ENCODE measurements at places on chromosomes 4 and X. TPM values are rescaled to one million over a fixed set of nuclear protein-coding genes. Genes with fewer than 3 reads are reported as not detected.

The CXXC4 gene
- 1.5 TPM for total RNA-seq

The CSN1S1 gene
- not detected for total RNA-seq

The TMSB15C gene
- 0.89 TPM for total RNA-seq

The SCML2 gene
- total RNA-seq = 2.5 TPM

The PPP2R2C gene
- 0.35 TPM for total RNA-seq

The PSAPL1 gene
- not detected for total RNA-seq

- DNase-seq = no peak
- H3K4me3 ChIP-seq = no peak overlapping the region
- H3K4me1 ChIP-seq = no peaks in the 10 kb centered on the region
- no peak overlapping the region for H3K27ac ChIP-seq
- H3K36me3 ChIP-seq = no peaks in the 10 kb centered on the region
- H3K27me3 ChIP-seq = peaks cover 6% of the 10 kb centered on the region
Observed at GRCh38 chr4:144288011-144288903, 147.7 kb upstream of the GYPA start.

DNA sequence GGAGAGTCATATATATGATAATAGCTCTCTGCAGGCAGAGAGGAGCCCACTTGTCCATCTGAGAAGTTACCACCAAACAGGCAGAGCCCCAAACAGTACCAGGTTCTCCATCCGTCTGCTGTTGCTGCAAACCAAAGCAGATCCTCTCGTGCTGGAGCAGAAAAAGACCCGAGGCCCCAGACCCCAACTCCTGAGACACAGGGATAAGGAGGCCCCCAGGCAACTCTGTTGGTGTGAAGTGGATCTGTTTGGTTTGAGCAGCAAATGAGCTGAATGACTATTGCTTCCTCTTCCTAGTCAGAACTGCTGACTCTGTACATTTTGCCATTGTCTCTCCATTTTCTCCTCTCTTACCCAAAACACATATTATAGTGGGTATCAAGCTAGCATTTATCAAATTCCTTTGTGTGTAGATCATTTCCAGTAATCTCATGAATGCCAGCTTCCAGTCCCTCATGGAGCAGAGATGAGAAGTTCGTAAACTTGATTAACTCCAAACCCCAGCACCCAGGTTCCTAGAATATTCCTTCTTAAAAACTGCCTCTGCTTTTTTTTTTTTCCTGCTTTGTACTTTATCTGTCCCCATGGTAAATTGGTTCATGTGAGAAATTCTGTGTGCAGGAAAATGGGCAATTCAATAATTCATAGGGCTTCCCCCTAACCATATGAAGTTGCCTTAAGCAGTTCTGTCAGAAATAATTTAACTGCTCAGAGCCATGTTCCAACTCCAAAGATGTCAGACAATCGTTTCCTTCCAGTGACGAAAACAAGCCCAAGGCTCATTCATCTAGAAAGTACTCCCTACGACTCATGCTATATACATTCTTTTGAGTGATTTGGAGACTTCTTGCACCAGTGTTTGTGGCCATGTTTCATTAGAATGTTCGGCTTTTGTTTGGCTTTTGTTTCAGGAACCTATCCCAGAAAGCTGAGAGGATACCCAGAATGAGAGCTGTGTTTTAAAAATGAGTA, 98.6 kb upstream of the ATXN3L start:
- no peaks in the 10 kb centered on the region for H3K36me3 ChIP-seq
- no peak overlapping the region for H3K4me3 ChIP-seq
- no peak for DNase-seq
- H3K27ac ChIP-seq = no peak overlapping the region
- H3K4me1 ChIP-seq = no peaks in the 10 kb centered on the region
- H3K27me3 ChIP-seq = no peaks in the 10 kb centered on the region

GRCh38 chr4:78923464-78924312, 15.6 kb downstream of the PAQR3 start:
- H3K36me3 ChIP-seq = no peaks in the 10 kb centered on the region
- H3K27ac ChIP-seq = peak overlapping the region; percentile 24
- H3K27me3 ChIP-seq = no peaks in the 10 kb centered on the region
- no peak for DNase-seq
- H3K4me1 ChIP-seq = peaks cover 4% of the 10 kb centered on the region

GRCh38 chr4:143374771-143375170, 38.1 kb downstream of the GAB1 start:
- H3K4me3 ChIP-seq = no peak overlapping the region
- H3K4me1 ChIP-seq = no peaks in the 10 kb centered on the region

GRCh38 chr4:101944649-101945048, 154.1 kb downstream of the BANK1 start:
- H3K27me3 ChIP-seq = no peaks in the 10 kb centered on the region
- DNase-seq = no peak
- no peak overlapping the region for H3K27ac ChIP-seq
- no peak overlapping the region for H3K4me3 ChIP-seq
- H3K36me3 ChIP-seq = no peaks in the 10 kb centered on the region

DNA sequence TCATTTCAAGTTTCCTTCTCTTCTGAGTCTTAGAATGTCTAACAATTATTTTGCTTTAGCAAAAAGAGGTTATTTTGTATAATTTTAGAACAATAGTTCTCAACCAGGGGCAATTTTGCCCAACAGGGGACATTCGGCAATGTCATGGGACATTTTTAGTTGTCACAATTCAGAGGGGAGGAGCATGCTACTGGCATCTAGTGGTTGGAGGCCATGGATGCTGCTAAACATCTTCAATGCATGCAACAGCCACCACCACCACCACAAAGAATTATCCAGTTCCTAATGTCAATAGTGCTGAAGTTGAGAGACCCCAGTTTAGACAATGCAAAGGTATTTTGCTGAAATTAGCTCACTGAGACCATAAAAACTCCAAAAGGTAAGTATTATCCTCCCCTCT, 122.5 kb downstream of the ARHGAP6 start:
- no peak overlapping the region for H3K4me3 ChIP-seq
- no peaks in the 10 kb centered on the region for H3K4me1 ChIP-seq
- H3K27me3 ChIP-seq = no peaks in the 10 kb centered on the region

DNA sequence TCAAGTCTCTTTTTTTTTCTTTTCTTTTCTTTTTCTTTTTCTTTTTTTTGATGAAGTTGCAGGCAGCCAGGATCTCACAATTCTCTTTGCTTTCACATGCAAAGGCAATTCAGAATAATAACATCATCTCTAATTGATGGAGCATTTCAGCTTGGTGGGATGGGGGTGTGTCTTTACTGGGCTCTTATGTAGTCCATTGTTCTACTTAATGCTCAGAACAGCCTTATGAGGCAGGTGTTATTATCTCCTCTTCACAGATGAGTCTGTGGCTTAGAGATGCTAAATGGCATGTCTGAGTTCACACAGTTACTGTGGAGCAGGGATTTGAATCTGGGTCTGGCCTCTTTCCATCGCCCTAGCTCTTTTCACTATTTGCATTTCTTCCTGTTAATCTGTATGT, 70.2 kb downstream of the TRPC5 start:
- H3K27me3 ChIP-seq = no peaks in the 10 kb centered on the region
- no peak overlapping the region for H3K27ac ChIP-seq
- DNase-seq = no peak
- no peak overlapping the region for H3K4me3 ChIP-seq
- no peaks in the 10 kb centered on the region for H3K4me1 ChIP-seq

GRCh38 chr4:94290245-94290644, 52.4 kb downstream of the HPGDS start:
- no peaks in the 10 kb centered on the region for H3K27me3 ChIP-seq
- H3K27ac ChIP-seq = no peak overlapping the region
- no peak overlapping the region for H3K4me3 ChIP-seq
- no peaks in the 10 kb centered on the region for H3K4me1 ChIP-seq

GRCh38 chrX:149825424-149825823, 43.7 kb downstream of the MAGEA9 start:
- H3K27me3 ChIP-seq = no peaks in the 10 kb centered on the region
- DNase-seq = no peak
- no peak overlapping the region for H3K4me3 ChIP-seq

DNA sequence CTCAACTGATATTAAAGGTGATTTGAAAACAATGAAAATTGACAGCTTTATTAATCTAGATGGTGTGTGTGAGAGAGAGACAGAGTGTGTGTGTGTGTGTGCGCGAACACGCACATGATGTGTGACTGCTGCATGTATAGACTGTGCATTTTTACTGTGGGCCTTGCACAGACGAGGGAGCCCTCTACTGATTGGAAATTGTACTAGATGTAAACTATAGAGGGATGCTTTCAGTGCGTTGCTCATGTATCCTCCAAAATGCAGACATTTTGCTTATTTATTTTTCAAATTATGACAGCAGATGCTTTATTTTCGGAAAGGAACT, 168.4 kb upstream of the GK2 start:
- DNase-seq = no peak
- H3K36me3 ChIP-seq = no peaks in the 10 kb centered on the region
- H3K4me1 ChIP-seq = no peaks in the 10 kb centered on the region
- H3K27ac ChIP-seq = no peak overlapping the region

DNA sequence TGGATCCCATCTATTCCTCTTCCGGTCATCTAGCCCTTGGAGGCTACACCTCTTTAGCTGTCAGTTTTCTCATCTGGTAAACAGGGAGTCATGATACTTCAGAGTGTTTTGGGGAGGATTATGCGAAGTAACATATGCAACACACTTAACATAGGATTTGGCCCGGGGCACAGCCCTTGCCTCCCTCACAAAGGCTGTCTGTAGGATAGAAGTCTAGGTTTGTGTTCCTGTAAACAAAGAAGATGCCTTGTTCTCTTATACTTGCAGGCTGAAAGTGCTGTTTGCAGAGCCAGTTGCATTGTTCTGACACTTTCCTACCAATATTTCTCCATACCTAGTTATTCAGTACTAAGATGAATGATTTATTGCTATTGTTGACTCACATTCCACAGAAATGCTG, 2.2 kb upstream of the APELA start:
- no peak overlapping the region for H3K27ac ChIP-seq
- H3K4me3 ChIP-seq = no peak overlapping the region
- no peaks in the 10 kb centered on the region for H3K4me1 ChIP-seq
- H3K27me3 ChIP-seq = no peaks in the 10 kb centered on the region

GRCh38 chrX:154714925-154715324, 36.0 kb downstream of the GAB3 start:
- no peaks in the 10 kb centered on the region for H3K4me1 ChIP-seq
- H3K4me3 ChIP-seq = no peak overlapping the region
- H3K27me3 ChIP-seq = no peaks in the 10 kb centered on the region

DNA sequence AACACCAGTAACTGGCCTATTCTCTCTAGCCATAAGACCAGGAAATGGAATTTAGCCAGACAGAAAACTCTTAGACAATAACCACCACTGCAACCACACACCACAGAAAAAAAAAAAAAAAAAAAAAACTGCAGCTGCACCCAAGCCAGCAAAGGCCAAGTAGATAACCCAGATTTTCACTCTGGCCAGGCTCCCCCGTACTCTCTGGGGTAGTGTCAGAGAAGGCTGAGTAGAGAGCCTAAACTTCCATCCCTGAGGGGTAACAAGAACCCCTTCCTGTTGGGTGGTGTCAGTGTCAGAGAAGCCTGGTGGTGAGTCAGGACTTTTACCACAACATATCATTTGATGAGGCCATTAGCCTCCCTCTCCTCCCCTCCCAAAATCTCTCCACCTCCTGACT, 5.6 kb upstream of the DLG3 start:
- DNase-seq = no peak
- no peaks in the 10 kb centered on the region for H3K36me3 ChIP-seq
- no peak overlapping the region for H3K4me3 ChIP-seq
- no peaks in the 10 kb centered on the region for H3K4me1 ChIP-seq

DNA sequence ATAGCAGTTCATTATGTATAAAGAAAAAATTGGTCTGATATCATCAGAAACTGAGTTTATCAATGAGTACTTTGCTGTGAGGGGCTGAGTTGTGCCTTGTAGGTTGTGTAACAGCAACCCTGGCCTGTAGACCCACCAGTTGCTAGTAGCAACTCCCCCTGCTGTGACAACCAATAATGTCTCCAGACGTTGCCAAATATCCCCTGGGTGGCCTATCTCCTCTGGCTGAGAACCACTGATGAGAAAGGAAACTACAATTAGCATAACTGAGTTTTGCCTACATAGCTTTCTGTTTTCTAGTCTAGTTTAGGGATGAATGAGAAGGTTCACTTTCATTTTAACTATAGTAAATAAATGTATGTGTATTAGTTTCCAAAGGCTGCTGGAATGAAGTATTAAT, 234.1 kb downstream of the CPE start:
- no peaks in the 10 kb centered on the region for H3K27me3 ChIP-seq
- no peak for DNase-seq
- no peak overlapping the region for H3K27ac ChIP-seq
- H3K36me3 ChIP-seq = no peaks in the 10 kb centered on the region
- H3K4me3 ChIP-seq = no peak overlapping the region

DNA sequence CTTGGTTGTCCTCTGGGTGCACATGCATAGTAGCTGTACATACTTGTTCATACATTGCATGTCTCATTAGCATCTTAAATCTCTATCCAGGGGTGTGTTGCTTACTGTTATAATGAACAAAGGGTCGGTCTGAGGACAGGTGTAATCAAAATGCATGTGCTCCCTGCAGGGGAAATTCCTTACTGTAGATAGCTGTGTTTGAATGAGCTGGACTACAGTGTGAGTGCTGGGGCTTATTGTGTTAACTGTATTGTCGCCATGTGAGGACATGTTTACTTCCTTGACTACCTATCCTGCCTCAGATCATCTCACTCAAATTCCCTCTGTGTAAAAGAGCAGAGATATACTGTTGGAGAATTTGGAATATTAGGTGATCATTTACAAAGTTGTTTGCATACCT, 98.7 kb downstream of the KLHL34 start:
- no peak overlapping the region for H3K4me3 ChIP-seq
- DNase-seq = no peak
- H3K27ac ChIP-seq = no peak overlapping the region
- no peaks in the 10 kb centered on the region for H3K27me3 ChIP-seq
- no peaks in the 10 kb centered on the region for H3K36me3 ChIP-seq

DNA sequence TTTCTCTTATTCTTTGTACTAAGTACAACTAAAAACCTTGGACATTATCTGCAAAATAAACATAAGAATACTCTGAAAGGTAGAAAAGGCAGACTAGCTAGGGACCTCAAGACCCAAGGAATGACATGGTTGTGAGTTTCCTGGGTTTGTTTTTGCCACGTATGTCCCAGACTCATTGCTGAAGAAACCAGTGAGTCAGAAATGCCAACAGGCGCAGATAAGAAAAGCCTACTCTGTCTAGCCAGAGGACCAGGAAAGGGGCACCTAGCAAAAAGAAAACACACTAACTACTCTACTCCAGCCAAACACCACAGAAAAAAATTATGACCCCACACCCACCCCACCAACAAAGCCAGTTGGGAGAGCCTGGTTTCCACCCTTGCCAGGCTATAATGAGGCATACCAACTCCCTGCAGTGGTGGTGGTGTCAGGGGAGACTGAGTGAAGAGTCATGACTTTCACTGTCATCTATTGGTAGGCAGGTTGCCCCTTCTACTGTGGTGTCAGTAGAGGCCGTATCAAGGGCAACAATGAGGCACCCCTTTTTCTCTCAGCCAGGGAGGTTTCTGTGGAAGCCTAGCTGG, 10.9 kb downstream of the MTMR1 start:
- H3K27me3 ChIP-seq = no peaks in the 10 kb centered on the region
- no peaks in the 10 kb centered on the region for H3K36me3 ChIP-seq
- no peaks in the 10 kb centered on the region for H3K4me1 ChIP-seq
- no peak for DNase-seq
- H3K4me3 ChIP-seq = no peak overlapping the region
